AG08395 (cell line): ENCODE measurements at places on chromosomes 2 and 18.

DNA sequence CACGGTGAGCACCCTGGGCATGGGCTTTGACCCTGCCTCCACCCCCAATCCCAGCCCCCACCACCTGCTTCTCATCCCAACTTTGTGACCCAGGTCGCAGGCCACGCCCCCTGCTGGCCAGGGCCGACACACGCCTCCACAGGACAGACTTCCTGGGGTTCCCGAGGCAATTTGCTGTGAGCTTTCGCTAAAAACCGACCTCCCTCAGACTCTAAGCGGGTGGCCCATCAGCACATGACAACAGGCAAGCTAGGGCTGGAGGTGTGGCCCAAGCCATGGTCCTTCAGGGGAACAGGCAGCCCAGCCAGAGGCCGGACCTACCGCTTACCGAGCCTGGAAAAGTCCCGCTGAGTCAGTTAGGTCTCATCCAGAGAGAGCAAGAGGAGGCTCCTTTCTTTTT lies 31.9 kb downstream of the C1QL2 start:
- peak; percentile 35 for DNase-seq

DNA sequence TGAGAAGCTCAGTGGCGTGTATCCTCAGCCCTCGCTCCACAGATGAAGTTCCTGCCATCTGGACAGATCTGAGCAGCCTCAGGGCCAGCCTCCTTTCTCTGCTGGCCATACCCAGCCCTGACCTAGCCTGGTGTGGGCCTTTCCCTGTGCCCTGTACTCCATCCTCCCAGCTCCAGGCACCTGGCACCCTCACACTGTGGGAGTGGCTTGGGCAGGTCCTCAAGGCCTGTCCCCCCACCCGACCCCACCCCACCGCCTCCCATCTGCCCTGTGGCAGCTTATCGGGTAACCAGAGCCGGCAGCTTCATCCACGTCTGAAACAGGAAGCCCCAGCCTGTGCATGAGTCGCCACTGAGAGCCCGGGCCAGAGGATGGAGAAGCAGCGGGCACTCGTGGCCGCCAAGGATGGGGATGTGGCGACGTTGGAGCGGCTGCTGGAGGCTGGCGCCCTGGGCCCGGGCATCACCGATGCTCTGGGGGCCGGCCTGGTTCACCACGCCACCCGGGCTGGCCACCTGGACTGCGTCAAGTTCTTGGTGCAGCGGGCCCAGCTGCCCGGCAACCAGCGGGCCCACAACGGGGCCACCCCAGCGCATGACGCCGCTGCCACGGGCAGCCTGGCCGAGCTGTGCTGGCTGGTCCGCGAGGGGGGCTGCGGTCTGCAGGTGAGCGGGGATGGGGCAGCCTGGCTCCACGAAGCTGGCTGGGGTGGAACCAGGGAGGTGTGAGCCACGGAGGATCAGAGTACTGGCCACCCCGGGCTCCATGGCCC lies at the start of gene ESPNL:
TSS of gene ESPNL (plus strand) at position 292 of the 772 bp plus-strand sequence. CDS start at position 372, 80 bp downstream.
- DNase-seq: no peak

DNA sequence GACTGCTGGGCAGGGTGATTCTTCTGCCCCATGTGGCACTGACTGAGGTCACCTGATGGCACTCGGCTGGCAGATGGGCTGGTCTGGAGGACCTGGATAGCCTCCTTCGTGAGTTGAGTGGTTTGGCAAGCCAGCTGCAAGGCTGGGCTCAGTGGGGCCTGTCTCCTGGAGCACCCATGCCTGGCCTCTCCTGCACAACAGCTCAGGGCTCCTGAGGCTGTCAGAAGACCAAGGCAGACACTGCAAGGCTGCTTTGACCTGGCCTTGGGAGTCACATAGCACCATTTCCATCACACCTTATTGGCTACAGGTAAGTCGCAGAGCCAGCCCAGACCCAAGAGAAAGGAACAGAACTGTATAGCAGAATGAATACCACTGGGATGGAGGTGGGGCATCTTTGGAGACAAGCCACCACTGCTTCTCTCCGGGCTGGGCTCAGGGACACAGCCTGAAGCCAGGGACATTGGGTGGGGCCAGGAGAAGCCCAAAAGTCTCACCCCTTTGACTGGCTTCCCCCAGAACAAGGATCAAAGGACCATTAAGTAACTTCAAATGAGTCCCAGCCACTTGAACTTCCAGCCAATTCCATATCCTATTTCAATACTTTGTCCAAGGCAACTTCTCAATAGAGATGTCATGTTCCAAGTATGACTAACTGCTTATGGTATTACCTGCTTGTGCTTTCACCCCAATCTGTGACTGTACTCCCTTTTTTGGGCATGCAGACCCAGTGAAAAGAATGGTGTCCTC lies 156.3 kb downstream of the CABLES1 start:
- peak; percentile 65 for DNase-seq

GRCh38 chr2:159938395-159938794 lies 124.0 kb downstream of the PLA2R1 start:
- DNase-seq: no peak

GRCh38 chr2:217118559-217119284 lies 258.9 kb upstream of the TNP1 start:
- no peak for DNase-seq

GRCh38 chr18:70489986-70490933 lies 201.4 kb downstream of the SOCS6 start:
- peak; percentile 48 for DNase-seq

DNA sequence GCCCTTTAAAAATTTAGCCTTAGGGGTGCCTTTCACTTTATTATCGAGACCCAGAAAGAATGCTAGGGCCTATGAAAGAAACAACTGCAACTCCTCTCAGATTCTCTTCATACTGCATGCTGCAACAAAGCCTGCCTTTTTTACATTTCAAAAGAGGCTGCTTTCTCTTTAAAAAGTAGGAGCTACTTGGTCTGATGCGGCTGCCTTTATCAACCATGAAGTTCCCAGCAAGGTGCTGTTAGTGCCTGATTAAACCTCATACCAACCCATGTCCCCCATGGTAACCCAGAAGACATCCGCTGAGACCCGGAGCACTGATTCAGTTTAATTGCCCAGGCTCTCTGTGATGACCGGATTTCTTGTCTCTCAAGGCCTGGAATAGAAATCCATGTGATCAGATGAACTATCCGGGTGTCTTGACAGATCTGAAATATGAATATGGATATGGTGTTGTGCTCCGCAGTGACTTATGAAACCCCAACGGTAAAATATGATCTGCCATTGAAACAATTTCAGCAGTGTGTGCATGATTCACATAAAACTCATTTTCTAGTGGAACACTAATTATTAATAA lies 368.3 kb downstream of the ZNF521 start:
- no peak for DNase-seq

DNA sequence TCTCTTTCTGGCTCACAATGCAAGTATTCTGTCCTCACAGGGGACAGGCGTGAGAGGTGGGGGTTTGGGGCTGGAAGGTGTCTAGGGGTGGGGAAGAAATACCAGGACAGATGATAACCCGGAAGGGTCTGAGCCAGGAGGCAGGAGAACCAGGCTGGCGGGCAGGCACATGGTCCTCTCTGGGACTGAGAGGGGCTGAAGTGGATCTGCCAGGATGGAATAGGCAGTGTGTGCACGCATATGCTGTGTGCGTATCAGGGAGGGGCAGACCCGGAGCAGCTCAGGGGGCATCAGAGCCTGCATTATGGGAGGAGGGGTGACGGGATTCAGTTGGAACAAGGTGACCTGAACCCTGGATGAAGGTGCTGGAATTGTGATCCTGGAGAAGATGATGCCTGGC lies 157.3 kb downstream of the DYSF start:
- DNase-seq: no peak

DNA sequence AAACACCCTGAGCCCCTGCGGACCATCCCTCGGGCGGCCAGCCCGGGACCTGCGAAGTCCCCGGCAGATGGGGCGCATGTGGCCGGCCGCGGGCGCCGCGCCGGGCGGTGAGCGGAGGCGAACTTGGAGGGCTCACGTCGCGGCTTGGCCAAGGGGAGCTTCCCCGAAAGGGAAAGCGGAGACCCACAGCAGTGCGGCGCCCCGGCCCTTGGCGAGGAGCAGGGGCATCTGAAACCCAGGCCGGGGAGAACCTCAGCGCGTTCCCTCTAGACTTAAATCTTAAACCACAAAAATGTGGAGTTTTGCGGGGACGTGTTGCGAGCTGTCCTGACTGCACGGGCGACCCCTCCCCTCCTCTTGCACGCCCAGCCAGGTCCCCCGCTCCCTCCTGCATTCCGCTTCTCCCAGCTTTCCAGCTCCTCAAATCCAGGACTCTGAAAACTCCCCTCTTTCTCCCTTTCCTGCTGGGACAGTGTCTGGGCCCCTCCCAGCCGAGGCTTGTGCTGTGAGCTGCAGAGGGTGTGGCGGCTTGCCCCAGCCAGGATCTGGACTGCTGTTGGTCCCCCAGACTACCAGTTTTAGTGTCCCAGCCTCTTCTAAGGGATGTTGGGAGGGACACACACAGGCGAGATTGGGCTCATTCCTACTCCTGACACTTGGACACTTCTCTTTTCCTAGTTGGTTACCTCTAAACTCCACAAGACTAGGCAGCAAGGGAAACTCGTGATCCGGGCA lies 1.3 kb downstream of the FMNL2 start:
- DNase-seq: peak; percentile 30

DNA sequence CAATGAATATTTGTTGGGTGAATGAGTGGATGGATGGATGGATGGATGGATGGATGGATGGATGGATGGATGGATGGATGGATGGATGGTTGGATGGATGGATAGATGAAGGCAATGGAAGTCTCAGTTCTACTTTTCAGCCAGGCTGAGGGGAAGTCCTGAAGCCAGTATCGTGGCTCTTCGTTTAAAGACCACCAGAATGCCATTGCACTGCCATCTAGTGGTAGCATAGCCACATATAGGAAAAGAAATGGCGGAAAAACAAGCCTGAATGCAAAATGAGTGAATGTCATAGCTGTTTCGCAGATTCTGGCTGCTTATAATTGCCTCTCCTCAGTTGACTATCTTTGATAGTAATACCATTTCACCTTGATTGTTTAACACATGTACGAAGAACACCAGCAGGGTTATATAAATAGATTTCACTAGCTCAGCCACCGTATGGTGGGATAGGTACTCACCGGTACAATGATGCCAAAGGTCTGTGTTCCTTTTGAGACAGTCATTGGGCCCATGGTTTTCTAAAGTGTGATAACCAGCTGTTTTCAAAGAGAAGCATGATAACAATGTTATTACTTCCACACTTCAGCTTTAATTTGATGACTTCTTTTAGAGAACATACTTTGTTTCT lies 62.3 kb upstream of the GREB1L start:
- peak; percentile 70 for DNase-seq

GRCh38 chr18:77124452-77124922 lies 8.1 kb downstream of the MBP start:
- no peak for DNase-seq

- no peak for DNase-seq
These were observed 1.7 kb upstream of the NEURL3 start for GRCh38 chr2:96506907-96507240.

DNA sequence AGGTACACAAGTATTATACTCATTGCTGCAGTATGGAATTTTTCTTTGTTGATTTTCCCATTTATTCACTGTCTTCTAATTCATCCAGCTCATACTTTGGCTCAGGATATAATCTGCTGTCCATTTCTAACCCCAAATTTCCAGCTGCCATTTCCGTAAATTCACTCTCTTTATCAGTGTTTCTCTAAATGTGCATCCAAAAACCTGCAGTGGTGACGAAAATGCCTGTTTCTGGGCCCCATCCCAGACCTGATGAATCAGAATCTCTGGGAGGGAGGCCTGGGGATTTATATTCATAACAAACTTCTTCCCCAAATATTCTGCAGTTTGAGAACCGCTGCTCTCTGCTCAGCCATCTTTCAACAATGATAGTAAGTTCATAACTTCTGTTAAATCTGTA lies 86.6 kb downstream of the VWC2L start:
- DNase-seq: no peak

GRCh38 chr2:119692310-119692709 lies 13.3 kb downstream of the TMEM177 start:
- no peak for DNase-seq

GRCh38 chr18:70021498-70021897 lies 73.8 kb upstream of the CD226 start:
- no peak for DNase-seq

DNA sequence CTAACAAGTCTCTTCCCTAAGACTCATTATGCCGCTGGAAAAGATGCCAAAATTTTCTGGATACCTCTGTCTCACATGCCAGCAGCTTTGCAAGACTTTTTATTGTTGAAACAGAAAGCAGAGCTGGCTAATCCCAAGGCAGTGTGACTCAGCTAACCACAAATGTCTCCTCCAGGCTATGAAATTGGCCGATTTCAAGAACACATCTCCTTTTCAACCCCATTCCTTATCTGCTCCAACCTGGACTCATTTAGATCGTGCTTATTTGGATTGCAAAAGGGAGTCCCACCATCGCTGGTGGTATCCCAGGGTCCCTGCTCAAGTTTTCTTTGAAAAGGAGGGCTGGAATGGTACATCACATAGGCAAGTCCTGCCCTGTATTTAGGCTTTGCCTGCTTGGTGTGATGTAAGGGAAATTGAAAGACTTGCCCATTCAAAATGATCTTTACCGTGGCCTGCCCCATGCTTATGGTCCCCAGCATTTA lies 26.3 kb downstream of the DHRS9 start:
- peak; percentile 79 for DNase-seq

DNA sequence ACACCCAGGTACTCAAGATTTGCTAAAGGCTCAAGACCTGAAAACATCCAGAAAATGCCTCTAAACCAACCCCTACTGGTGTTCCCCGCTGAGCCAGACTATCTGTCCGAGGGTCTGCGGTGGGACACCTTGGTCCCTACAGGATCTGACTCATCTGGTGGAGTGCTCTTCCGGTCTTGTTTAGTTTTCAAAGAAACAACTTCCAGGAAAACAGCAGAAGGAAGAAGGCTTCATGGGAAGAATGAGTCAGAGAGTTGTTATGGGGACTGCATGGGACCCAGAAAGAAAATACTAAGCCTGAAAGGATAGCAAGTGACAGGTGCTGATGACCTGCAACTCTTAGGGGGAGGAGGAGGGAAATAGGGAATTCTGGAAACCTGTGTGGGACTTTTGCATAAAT lies 41.3 kb downstream of the ZFP36L2 start:
- DNase-seq: no peak

GRCh38 chr2:217944923-217945322 lies 57.9 kb downstream of the TNS1 start:
- no peak for DNase-seq

DNA sequence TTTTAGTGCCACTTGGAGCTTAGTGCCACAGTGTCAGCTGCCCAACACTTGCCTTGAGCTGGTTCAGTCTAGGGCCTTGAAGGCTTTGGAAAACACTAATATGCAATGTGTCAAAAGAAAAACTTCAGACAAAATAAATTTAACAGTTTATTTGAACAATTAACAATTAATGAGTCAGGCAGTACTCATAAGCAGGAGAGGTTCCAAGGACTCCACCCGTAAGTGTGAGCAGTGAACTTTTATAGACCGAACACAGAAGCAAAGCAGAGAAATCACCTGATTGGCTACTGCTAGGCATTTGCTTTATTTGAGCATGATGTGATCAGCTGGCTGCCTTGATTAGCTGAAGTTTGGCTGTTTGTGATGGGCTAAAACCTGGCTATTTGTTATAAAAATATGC lies 49.5 kb upstream of the TBC1D8 start:
- peak; percentile 14 for DNase-seq

- no peak for DNase-seq
These were observed 535.9 kb downstream of the XIRP2 start for GRCh38 chr2:167424221-167424620.
